AG08395 (cell line): ENCODE measurements at places on chromosomes 4 and X.

GRCh38 chrX:81957900-81958545, 756.1 kb downstream of the SH3BGRL start:
- DNase-seq: peak; percentile 5

DNA sequence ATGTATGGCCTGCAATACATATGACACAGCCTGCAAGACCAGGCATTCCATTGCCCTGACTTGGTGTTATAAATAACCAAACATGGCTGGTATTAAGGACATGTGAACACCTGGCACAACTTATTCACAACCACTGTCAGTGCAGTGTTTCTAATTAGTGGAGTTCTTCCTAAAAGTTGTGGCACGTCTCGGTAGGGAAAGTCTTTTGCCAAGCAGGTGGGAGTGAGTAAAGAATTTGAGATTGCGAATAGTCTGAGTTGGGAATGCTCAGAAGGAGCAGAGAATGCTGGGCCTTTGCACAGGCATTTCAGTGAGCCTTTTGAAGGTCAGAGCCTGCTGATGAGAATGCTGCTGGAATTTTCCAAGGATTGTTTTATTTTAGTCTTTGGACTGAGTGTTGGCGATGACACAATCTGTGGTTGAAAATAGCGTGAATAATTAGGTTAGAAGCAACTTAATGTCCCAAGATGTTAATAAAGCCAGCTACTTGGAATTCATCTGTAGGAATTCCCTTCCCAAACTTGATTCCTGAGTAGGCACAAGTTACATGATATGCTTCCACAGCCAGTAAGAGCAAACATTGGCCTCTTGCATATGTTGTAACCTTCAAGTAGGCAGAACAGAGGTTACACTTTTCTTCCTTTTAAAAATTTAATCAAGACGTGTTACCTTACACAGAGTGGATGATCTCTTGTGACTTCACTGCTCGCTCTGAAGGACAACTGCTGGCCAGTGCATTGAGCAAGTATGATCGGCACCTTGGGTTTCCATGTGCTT, 83.6 kb upstream of the PGRMC2 start:
- peak; percentile 51 for DNase-seq

- DNase-seq: peak; percentile 84
These were observed 165.7 kb downstream of the KDR start for GRCh38 chr4:54959651-54960116.

DNA sequence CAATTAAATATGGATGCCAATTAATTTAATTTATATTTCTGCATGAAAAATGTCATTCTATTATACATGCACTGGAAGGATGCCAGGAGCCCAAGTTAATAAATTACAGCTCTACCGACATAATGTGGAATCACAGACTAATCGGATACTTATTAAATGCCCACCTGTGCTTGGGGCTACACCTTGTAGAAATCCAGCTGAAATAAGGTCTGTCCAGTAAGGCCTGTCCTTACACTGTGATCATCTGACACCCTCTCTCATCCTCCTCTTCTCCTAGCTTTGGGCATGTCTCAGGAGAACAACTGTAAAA, 6.0 kb upstream of the SHISA3 start:
- no peak for DNase-seq

GRCh38 chr4:53313510-53313909, 52.4 kb downstream of the SCFD2 start:
- DNase-seq: no peak

GRCh38 chr4:174214101-174214878, 69.2 kb downstream of the FBXO8 start:
- no peak for DNase-seq

DNA sequence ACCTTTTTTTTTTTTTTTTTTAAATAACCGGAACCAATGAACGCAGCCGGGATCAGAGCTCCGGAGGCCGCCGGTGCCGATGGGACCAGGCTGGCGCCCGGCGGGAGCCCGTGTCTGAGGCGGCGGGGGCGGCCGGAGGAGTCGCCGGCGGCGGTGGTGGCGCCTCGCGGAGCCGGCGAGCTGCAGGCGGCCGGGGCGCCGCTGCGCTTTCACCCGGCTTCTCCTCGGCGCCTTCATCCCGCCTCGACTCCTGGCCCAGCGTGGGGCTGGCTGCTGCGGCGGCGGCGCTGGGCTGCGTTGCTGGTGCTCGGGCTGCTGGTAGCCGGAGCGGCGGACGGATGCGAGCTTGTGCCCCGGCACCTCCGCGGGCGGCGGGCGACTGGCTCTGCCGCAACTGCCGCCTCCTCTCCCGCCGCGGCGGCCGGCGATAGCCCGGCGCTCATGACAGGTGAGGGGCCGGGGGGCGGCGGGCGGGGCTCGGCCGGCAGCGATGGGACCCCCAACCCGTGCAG, 337 bp downstream of the STIM2 start:
- DNase-seq: peak; percentile 18

DNA sequence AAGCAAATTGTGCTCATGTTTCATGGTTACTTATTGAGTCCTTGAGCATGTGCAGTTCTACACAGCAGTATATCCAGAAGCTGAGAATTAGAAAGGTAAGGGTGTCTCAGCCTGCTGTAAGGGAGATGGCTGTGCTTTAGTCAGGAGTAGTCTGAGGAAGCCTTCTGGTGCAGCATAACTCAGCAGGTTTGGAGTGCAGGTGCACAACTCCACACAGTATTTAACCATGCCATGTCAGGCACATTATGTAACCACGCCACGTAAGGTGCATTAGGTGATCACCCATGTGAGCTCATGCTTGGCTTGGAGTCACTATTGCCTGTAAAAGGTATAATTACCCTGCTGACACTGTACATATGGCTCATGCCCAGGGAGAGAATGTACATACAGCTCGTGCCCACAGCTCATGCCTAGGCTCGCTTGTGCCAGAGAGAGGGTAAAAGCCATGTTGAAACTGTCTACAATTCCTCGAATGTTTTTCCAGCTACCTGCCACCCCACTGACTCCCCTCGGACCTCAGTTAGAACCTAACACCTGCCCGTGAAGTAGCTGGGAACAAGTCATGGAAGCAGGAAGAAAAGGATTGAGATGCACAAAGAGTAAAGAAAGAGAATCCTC, 37.8 kb downstream of the UCHL1 start:
- no peak for DNase-seq

DNA sequence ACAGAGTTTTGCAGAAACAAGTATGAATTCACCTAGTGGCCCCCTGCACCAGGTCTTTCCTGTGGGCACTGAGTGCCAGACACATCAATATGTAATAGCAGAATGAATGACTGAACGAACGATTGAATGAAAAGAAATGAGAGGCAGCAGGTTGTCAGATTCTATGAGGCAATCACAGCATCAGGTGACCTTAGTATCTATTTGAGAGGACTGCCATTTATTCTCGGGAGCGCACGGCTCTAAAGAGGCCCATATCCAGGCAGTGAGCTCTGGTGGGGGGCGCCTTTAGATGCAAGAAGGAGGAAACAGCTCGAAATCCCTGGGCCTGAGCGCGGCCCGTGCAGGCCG, 528 bp upstream of the SLC25A4 start:
- no peak for DNase-seq

DNA sequence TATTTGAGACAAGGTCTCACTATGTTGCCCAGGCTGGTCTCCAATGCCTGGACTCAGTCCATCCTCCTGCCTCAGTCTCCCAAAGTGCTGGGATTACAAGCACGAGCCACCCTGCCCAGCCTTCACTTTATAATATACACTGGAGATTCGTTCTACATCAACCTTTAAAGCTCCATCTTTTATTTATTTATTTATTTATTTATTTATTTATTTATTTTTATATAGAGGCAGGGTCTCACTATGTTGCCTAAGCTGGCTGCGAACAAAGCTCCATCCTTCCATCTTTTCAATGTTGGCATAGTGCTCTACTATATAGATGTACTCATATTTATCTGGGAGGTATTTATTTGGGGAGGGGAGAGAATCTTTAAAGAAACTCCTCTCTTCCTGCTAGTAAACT, 1.7 kb upstream of the KDR start:
- DNase-seq: no peak

DNA sequence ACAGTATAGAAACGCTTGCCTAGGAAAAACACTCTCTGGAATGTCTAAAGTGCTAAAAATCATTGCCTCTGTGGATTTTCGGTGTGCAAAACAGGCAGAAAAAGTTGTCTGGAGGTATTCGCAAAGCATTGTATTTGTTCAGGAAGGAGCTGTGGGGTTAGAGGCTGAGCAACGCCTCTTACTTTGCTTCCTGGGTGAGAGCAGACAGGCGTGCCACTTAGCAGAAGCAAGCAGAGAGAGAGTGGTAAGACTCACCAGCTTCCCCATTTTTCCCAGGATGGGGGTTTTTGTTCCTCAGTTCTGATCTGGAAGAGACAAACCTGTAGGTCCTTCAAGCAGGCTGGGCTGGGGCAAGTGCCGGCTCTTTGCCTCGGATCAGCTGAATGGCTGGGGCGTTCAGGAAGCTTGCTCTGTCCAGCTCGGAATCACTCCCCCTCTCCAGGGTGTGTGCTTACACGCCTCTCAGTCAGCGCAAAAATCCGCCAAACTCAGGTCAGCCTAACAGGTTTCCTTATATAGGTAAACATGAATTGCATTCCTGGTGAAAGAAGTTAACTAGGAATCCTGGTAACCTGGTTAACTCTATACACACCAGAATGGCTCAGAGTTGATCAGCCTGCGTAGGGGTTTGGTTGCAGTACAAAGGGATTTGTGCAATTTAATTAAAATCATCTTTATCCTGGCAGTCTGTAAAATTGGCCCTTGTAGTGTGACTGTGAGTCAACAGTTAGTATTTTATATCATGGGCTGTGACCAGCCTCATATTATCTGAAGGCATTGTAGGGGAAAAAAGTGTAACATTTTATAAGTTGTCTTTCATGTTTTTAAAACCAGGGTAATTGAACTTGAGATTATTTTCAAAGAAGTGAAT, 213.1 kb upstream of the MID1 start:
- DNase-seq: peak; percentile 27

- DNase-seq: no peak
These were observed 6.9 kb downstream of the CCNB3 start for GRCh38 chrX:50211510-50211909.

DNA sequence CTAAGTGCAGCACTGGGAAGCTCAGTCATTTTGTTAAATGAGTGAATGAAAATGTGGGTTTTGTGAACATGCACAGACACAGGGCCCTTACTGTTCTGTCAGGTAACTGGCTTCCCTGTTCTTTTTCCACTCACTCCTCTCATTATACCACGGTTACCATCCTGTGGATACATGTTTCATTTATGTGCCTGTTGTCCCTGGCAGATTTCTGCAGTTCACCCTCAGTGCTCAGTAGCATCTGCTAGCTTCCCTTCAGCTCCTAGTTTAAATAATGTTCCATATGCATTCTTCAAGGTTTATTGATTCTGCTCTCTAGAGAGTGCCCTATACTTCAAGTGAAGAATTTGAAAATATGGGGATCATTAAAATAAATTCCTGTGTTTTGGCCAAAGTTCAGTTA, 1634.3 kb upstream of the ADGRL3 start:
- no peak for DNase-seq

GRCh38 chr4:96776920-96777527, 937.1 kb downstream of the PDHA2 start:
- no peak for DNase-seq

GRCh38 chr4:165986956-165987698, 114.1 kb downstream of the TLL1 start:
- no peak for DNase-seq
